Esophagus muscularis mucosa (tissue), 4 donors: ENCODE measurements at places on chromosomes 7 and 10. TPM values are rescaled to one million over a fixed set of nuclear protein-coding genes. Genes with fewer than 3 reads are reported as not detected.

SRRM3 gene
- 4.9 TPM for total RNA-seq

MYO3A gene
- not detected for total RNA-seq

DNA sequence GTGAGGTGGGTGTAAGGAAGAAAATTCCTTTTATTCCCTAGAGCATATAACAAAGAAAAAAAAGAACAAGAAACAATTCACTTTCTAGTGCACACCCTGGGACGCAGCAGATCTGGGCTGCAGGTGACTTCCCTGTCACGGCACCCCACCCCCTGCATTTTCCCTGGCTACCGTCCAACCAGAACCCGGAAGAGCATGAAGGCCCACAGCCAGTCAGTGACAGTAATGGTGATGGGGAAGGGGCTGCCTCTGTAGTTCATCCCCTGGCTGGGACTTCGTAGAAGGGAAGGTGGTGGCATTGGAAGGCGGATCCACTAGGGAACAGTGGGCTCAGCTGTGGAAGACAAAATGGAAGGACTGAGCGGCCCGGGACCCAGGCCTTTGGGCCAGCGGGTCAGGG, 236.7 kb downstream of the BUB3 start:
- DNase-seq = no peak

DNA sequence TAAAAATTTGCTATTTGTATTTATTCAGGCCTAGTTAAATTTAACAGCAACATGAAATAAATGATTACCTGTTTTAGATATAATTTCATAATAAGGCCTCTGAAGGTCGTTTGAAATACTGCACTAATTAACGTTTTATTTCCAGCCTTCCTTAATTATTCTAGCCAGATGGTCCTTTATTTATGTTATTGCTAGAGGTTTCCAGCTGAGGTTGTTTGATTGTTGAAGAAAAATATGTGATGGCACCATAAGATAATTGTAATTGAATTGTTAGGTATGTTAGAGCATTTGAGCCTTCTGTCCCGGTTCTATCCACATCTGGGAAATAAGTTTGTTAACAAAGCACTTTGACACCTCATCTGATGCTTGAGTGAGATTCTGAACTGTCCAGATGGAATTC, 556.1 kb downstream of the ATRNL1 start:
- DNase-seq = no peak

DNA sequence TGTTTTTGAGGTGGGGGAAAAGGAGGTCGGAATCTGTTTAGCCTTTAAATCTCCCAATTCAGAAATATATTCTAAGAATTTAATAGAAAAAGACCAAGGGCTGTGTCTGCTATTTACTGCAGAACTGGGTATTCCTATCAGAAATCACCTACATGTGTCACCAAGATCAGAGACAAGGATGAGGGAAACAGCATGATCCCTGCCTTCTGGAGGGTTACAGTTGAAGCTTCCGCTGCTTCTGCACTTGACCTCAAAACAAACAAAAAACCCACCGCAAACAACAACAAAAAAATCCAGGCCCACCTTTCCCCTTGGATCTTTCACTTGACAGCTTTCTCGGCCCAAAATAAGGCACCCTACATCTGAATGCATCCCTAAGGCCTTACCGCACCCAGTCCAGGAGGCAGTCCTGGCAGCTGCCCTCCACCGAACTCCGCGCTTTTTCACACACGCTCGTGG, 750 bp upstream of the CDK14 start:
- DNase-seq = no peak

MMRN2 gene
- 66.0 TPM for total RNA-seq

DNA sequence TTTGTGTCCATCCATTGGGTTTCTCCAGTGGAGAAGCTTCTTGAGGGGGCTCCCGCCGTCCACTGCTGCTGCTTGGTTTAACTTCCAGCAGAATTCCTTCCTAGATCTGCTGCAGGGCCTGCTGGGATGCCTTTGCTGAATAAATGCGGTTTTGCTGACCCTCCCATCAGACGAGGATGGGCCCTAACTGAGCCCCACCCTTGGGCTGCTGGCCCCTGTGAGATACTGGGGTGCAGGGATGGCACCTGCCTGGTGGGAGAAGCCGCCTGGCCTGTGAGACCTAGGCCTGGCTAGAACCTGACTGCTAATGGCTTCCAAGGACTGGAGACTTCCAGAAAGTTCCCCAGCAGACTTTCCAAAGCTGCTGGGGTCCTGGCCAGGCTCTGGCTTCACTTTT, 43.8 kb downstream of the ZNF467 start:
- no peak for DNase-seq

- DNase-seq = peak; percentile 75
These were observed 57.8 kb upstream of the SDK1 start for GRCh38 chr7:3243256-3243655.

DNA sequence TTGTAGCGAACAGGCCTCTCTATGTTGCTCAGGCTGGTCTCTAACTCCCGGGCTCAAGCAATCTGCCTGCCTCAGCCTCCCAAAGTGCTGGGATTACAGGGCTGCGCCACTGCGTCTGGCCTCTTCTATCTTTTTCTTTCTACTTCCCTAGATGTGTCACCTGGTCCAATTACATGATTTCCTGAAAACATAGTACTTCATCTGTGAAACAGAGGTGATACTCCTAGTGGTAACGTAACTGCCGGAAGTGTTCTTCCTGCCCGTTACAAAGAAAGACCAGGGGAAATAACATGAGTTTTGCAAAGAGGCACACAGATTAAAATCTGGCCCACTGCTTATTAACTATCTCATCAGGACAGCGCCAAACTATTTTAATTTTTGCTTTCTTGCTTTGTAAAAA, 18.4 kb upstream of the HGF start:
- no peak for DNase-seq

GRCh38 chr7:93242106-93242505, 9.9 kb downstream of the VPS50 start:
- no peak for DNase-seq
